Activated B cell treated with CpG ODN at 0.5 μM for 24 hours (primary cell): ENCODE measurements at places on chromosomes 11 and 22.

DNA sequence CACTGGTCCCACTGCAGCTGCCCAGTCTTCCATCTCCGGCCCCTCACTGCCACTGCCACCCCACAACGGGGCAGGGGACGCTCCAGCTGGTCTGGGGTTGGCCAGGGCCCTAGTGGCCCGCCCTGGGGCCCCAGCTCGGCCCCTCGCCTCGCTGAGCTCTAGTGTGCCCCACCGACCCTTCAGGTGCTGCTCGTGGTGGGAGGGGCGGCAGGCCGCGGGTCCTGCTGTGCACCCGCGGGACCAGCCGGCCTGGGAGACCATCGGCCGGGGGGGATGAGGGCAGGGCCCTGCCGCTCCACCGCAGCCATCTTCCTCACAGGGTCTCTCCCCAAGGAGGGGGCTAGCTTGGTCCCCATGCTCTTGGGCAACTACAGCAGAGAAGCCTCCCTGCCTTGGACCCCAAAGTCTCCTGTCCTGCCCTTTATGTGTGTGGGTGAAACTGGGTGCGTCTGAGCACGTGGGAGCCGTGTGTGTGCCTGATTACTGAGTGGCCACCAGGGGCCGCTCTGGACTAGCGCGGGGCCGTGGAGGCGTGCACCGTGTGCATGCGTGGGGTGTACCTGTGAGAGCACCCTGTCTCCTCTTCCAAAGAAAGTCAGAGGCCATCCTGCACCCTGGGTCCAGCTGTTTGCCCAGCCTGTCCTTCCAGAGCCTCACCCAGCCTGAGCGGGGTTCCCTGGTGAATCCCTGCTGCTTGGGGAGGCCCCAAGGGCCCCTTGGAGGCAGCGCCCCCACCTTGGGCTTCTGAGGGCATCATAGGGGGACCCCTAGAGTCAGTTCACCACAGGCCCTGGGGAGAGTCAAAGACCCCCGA, 6.0 kb upstream of the ACR start:
- no peaks in the 10 kb centered on the region for H3K36me3 ChIP-seq
- H3K4me1 ChIP-seq = peaks cover 6% of the 10 kb centered on the region
- H3K27ac ChIP-seq = no peak overlapping the region
- no peak for DNase-seq
- H3K27me3 ChIP-seq = peaks cover 9% of the 10 kb centered on the region

- DNase-seq = no peak
- H3K27ac ChIP-seq = peak overlapping the region; percentile 44
- peak overlapping the region; percentile 21 for H3K4me3 ChIP-seq
Observed at GRCh38 chr11:13924801-13925327, 37.7 kb upstream of the SPON1 start.

DNA sequence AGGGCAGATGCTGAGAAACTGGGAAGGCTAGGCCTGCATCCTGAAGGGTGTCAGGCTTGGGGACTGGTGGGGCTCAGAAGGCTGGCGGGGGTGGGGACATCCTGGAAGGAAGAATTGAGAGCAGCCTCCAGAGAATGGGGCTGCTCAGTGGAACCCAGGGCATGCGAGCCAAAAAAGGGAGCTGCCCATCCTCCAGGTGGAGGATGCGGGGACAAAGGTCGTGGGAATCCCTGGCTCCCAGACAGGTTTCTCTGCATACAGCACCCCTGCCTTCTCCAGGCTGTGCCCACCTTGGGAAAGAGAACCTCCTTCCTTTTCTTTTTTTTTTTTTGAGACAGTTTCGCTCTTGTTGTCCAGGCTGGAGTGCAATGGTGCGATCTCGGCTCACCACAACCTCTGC, 40.9 kb upstream of the ARFGAP3 start:
- no peak overlapping the region for H3K27ac ChIP-seq
- DNase-seq = no peak

- H3K27ac ChIP-seq = no peak overlapping the region
- H3K27me3 ChIP-seq = peaks cover 9% of the 10 kb centered on the region
- DNase-seq = no peak
- H3K36me3 ChIP-seq = no peaks in the 10 kb centered on the region
- no peak overlapping the region for H3K4me3 ChIP-seq
Observed at GRCh38 chr11:114279792-114280546, 16.2 kb upstream of the NNMT start.

DNA sequence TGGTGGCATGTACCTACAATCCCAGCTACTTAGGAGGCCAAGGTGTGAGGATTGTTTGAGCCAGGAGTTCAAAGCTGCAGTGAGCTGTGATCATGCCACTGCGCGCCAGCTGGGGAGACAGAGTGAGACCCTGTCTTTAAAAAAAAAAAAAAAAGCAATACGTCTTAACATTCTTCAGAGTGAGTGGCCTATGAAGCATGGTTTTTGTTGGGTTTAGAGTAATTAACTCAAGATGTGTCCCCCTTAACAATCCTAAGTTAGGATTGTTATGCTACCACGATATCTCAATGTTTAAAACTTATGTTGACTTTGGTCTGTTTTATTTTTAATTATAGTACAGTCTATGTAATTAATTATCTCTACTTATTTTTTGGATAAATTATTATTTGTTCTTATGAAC, 156.1 kb downstream of the HIPK3 start:
- no peak for DNase-seq
- no peaks in the 10 kb centered on the region for H3K4me1 ChIP-seq
- H3K27me3 ChIP-seq = peaks cover 13% of the 10 kb centered on the region
- no peak overlapping the region for H3K27ac ChIP-seq
- no peaks in the 10 kb centered on the region for H3K36me3 ChIP-seq

- no peak overlapping the region for H3K27ac ChIP-seq
- no peak overlapping the region for H3K4me3 ChIP-seq
- H3K36me3 ChIP-seq = no peaks in the 10 kb centered on the region
- no peaks in the 10 kb centered on the region for H3K4me1 ChIP-seq
- H3K27me3 ChIP-seq = no peaks in the 10 kb centered on the region
Observed at GRCh38 chr11:19577976-19578619, 134.5 kb upstream of the NAV2 start.

DNA sequence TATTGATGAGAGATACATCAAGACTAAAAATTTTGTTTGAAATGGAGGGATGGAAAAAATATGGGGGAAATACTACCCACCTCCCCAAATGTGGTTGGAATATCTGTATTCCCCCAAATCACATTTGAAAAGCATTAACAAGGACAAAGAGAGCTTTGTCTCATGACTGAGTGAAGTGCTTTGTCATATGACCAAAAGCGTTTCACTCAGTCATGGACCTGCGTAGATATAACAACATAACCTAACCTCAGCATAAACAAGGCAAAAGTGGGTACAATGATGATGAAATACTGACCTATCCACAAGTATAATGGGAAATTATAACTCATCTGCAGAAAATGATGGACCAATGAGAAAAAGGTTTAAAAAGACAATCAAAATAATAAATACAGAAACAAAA, 418.3 kb downstream of the TBC1D22A start:
- H3K36me3 ChIP-seq = peaks cover 27% of the 10 kb centered on the region
- H3K4me3 ChIP-seq = no peak overlapping the region
- no peak overlapping the region for H3K27ac ChIP-seq
- no peaks in the 10 kb centered on the region for H3K27me3 ChIP-seq
